Right ventricle myocardium inferior (tissue), 1 donor: ENCODE measurements at places on chromosomes 2 and 18.

DNA sequence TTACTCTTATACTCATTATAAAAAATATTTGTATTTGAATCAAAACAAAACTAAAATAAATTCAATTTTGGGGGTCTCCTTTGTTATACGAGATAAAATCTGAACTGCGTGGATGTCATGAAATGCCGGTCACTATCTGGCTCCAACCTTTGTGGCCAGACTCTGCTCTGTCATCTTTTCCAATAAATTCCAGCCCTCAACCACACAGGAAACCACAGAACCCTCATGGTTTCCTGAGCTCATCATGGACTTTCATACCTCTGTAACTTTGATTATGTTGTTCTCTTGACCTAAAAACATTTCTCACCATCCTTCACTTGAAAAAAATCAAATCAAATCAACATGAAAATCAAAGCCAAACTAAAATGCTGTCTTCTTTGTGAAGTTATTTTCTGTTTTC is 724.7 kb downstream of the METTL4 start:
- no peak for DNase-seq

DNA sequence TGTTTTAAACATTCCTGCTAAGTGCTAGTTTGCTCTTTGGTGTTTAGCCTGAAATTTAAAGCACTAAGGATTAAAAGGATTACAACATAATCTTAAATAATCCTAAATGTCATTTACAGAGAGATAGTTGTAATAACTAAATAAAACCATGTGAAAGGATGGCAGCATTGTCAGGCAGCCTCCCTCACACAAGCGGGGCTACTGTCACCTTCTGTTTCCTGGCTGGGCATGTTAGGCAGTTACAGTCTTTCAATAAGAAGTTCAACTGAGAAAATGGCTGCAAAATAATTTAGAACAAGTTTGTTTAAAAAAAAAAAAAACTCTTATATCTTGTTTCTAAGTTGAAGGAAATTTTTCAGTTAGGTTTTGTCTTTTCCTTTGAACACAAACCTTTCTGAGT is 124.9 kb downstream of the ARHGAP15 start:
- no peak for DNase-seq

- DNase-seq, result no peak
These were observed 46.7 kb downstream of the TMEM185B start for GRCh38 chr2:120176526-120176925.

GRCh38 chr18:76957384-76958355 is 135.3 kb downstream of the ZNF236 start:
- no peak for DNase-seq

DNA sequence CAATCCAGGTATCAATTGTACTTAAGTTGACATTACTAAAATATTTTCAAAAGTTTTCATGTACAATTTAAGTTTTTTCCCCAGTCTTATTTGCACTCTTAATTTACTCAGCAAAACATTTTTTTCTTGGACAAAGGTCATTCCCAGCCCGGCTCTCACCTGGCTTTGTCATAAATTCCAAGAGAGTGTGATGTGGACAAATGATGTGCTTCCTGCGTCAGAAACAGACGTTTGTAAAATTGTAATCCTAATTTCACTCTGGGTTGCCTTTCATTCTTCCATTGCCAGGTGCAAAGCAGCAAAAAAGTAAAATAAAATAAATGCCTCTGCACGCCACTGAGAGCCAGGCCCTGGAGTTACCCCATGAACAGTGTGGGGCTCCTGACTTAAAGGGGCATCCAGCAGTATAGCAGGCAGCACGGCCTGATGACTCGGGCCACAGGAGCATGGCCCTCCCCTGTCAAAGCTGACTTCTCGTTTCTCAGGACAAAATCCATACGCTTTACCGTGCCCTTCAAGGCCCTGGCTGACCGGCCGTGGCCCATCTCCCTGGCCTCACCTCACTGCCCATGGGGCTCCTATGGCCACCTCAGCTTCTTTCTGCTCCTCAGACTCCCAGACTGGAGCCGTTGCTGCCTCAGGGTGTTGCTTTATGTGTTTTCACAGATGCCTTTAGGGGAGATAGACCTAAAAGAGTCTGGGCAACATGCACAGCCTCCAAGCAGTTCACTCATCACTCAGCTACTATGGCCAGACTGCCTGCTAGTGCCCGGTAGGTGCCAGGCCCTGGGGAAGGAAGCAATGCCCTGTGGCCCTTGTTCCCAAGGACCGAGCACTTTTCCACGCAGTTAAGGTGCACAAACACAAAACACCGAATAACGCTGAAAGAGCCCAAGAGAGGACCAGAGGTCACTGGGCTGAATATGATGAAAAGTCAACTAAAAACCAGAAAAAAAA is 7.6 kb upstream of the TMEM185B start:
- no peak for DNase-seq

- DNase-seq, result no peak
These were observed 89.2 kb upstream of the CD226 start for GRCh38 chr18:70036771-70037347.

- no peak for DNase-seq
These were observed 4.7 kb upstream of the STAT1 start for GRCh38 chr2:191018643-191019119.

DNA sequence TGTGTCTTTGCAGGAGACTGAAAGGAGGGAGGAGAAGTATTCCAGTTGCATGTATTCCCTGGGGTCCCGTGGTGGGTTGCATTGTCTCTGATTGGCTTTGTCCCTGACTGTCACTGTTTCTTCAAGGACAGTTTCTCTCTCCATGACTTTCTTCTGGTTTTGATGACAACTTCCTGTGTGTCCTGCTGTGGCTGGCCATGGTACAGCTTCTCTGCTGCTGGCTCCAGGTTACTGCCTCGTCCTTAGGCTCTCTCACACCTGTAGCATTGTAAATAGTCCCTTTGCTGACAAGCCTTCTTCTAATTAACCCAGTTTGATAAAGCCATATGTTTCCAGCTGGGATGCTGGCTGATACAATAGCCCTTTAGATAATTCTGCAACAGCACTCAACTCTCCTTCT is 129.0 kb downstream of the LPIN1 start:
- no peak for DNase-seq

GRCh38 chr2:62939735-62940491 is 110.7 kb upstream of the OTX1 start:
- DNase-seq, result no peak

DNA sequence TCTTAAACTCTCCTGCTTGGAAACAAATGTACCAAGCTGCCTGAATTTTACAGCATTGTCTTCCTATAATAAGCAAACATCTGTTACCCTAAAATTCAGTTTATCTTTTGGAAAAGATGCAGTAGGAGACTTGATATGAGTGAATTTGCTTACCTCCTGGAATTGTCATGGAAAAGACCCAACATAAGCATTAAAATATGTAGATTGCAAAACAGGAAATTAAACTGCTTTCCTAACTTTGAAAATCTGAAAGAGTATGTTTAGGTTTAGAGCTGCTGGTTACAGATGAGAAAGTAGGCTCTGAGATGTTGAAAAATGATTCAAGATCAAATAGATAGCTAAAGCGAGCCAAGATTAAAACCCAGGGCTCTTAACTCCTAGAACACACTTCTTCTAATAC is 316.5 kb downstream of the SOX11 start:
- no peak for DNase-seq

- no peak for DNase-seq
These were observed 31.7 kb downstream of the PCARE start for GRCh38 chr2:29042561-29043075.
